ENCODE measurements at places on chromosomes 7 and 10.

DNA sequence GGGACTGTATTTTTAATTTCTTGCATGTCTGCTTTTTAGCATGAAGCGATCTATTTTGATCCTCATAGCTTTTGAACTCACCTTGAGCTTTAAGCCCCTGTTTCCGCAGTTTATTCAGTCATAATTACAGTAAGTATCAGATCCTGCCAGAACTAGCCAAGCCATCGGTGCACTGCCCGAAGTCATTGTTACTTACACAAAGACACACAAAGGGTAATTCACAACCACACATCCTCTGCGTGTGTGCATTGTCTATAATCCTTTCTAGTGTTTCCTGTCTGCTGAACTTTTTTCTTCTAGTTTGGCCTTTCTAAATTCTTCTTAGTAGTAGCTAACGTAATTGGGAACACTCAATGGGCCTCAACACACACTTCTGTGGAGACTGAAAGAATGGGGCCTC, 133.0 kb downstream of the SFMBT2 start:
- DNase-seq, result no peak

DNA sequence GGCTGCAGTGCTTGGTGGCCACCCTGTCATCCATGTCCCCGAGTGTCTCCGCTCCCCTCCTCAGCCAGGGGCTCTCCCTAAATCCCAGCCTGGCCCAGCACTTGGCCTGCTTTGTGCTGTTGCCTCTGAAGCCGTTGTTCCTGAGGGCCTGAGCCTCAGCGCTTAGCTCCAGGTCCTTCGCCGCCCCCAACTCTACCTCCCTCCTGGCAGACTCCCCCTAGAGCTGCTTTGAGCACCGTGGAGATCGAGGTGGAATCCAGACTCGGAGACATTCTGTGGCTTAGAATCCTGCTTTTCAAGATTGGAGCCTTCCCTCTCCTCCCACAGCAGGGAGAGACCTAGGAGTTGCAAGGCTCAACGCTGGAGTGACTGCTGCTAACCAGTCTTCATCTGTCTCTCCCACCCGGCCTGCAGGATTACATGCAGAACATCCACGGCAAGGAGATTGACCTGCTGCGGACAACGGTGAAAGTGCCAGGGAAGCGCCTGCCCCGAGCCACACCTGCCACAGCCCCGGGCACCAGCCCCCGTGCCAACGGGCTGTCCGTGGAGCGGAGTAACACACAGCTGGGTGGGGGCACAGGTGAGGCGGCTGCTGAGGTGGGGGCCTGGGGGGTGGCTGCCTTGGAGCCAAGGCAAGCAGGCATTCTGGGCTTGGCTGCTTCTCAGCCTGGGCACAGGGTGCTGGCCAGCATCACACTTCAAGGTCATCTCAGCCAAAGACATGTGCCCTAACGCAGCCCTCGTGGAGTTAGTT, 33.3 kb downstream of the GBX1 start:
- DNase-seq, result no peak

GRCh38 chr10:118708571-118708970, 46.2 kb downstream of the CACUL1 start:
- DNase-seq, result no peak

- DNase-seq, result no peak
Measured at GRCh38 chr10:69772933-69773704, 28.6 kb upstream of the COL13A1 start.

- no peak for DNase-seq
Measured at GRCh38 chr10:126518218-126519080, 130.2 kb upstream of the ADAM12 start.

DNA sequence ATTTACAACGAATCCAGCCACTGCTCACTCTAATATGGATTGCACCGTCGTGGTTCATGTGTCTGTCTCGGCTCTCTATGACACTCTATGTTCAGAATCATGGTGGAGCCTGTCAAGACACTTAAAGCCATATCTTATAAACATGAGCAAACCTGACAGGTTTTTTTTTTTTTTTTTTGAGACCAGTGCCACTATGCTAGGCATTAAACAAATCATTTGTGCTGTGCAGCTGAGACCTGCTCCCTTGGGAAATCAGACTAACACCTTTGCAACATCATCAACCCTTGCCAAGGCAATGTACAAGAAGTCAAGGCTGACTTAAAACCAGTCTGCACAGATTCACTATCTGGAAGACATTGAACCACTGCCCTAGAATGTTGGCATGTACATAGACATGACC, 181.2 kb upstream of the ANK3 start:
- no peak for DNase-seq

DNA sequence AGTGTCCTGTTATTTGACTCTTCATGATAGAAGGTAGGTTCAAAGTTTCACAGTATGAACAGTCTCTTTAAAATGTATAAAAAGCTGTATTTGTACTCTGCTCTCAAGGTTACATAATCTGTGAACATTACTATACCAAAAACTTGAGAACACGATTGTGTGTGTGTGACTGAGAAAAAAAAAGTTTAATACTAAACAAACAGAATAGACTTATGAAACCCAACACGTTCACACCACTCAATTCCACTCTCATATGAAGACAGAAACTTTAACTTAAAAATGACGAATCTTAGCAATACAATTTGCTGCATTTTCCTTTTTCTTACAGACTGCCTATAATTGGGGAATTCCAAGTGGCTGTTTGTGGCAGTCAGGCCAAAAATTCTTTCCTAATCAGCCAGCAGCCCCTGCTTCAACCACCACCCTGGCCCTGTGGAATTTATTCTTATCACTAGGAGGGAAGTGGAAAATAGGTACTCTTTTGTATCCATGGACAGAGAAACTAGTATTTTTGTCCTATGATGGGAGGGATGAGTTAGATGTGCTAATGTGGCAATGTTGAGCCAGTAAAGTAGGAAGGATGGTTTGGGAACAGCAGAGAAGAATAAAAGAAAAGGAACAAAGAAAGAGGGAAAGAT, 42.8 kb downstream of the MINDY3 start:
- DNase-seq, result no peak

DNA sequence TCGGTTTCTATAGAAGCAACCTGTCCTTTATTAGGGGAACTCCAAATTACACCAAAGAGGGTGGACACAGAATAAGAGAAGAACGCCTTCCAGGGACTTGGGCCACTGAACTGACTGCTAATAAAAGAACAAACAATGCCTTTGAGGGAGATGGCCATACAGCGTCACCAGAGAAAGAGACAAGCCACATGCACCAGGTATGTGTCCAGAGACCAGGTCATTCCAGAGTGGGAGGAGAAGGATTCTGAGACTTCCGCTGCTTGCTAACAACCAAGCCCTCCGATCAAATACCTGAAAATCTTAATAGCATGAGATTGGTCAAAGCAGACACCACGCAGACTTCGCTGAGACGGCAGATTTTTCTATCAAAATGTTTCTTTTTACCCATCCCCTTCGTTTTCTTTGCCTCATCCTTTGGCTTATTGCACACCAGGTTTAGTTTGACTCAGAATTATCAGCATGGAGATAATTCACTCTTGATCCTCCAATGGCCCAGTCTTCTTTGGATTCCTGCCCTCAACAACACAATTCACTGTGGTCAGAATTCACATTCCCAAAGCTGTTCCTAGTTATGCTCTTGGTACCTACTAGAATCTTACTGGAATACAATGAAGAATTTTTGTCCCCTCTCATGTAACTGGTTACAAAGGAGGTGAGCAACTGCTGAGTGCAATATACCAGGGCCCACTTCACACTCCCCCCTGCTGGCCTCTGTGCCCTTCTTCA, 87.4 kb upstream of the DDC start:
- no peak for DNase-seq

Measured in SK-N-MC (cell line).